ENCODE measurements at places on chromosomes 2 and 18.

DNA sequence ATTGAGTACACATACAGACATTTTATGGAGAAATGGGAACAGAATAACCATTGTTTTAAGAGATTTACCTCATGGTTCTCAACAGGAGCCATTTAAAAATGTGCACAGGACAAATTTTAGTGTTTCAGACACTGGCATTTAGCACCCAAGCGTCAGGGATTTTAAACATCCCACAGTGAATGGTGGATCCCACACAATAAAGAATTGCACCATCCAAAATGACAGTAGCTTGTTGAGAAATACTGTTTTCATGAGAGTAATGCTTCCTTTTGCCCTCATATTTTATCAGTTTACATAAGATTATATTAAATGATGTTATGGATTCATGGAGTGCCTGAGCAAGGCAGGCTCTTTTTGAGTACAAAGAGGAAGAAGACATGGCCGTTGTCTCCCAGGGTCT is 54.0 kb downstream of the MFSD6 start:
- no peak for DNase-seq

GRCh38 chr2:237497838-237498186 is 10.8 kb downstream of the MLPH start:
- no peak for DNase-seq

- DNase-seq = no peak
Observed at GRCh38 chr2:195515551-195515950, 141.5 kb upstream of the SLC39A10 start.

DNA sequence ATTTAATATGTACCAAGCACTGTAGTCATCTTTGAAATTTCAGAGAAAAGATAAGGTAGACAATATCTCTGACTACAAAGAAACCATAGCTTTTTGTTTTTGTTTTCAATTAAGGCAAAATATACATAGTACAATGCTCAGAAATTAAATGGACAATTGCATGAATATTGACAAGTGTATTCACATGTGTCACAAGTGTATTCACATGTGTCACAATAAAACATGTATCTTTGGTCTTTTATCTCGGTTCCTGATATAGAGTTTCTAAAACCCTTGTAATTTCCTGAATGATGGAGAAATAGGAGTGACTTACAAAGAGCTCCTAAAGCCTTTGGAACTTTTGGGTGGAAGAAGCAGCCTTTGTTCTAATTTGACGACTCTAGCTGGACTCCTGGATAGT is 756.4 kb downstream of the EPHA4 start:
- DNase-seq = no peak

- no peak for DNase-seq
Observed at GRCh38 chr2:4903656-4904348, 788.4 kb upstream of the SOX11 start.

DNA sequence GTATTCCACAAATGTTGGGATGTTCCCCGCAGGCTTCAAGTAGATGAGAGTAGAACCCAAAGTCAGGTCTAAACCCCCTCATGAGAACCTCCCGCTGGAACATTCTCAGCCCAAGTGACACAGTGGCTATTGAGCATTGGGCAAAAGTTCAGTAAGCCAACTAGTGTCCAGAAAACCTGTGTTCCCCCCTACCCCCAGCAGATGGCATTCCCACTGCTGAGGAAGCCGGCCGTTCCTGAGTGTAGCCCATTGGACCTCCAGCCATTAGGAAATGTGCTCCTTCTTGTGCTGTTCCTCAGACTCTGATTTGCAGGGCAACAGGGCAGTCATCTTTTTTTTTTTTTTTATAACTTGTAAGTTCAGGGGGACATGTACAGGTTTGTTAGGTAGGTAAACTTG is 152.1 kb downstream of the NCK2 start:
- DNase-seq = no peak

DNA sequence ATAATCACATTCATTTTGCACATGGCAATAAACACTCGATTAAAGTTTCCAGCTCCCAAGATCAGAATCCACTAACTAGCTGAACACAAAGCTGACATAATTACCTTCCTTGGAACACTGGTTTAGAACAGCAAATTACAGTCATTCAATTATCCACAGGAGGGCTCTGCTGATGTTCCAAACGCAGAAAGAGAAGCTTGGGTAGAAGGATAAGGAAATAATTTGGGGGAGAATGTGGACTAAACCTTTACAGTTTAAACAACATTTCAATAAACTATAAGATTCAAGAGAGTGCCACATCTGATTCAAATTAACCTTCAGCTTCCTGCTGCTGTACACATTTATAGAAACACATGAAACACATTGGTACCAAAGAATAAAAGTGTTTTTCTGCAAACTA is 67.8 kb upstream of the ARL4C start:
- no peak for DNase-seq

- DNase-seq = no peak
Observed at GRCh38 chr18:42296192-42296591, 341.2 kb downstream of the PIK3C3 start.

- no peak for DNase-seq
Observed at GRCh38 chr18:74679006-74679678, 81.5 kb downstream of the ZNF407 start.

GRCh38 chr18:57995331-57995730 is 48.7 kb upstream of the NEDD4L start:
- DNase-seq = no peak
